SHP77 (cell line): ENCODE measurements at places on chromosomes 4 and X.

GRCh38 chr4:90124276-90124675 lies 2.9 kb upstream of the CCSER1 start:
- no peak for DNase-seq

DNA sequence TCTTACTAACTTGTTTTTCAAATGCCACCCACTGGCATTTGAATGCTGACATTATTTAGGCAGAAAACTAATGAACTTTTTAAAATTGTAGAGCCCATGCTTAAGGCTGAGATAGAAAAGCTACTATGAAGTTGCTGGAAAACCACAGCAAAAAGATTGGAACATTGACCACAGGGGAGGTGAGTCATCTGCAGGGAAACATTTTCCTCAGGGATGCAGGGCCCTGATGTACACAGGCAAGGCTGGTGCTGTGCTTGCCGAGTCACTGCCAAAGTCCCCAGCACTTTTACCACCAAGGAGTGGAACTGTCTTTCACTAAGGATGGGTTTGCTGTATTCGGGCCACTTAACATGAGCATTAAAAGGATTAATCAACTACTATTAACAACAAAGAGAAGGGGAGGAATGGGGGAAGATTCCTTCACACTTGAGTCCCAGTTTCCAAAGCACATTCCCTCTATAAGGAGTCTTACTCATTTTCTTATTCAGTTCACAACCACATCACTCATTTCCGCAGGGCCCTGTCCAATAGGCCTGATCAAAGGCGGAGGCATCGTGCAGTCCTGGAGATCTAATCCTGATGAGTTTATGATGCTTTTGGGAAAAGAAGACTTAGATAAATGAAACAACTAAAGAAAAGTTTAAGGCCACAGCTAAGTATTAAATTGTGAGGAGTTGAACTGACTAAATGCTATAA lies 202.9 kb upstream of the NPY2R start:
- no peak for DNase-seq

GRCh38 chr4:133151341-133151690 lies 2.2 kb downstream of the PCDH10 start:
- peak; percentile 39 for DNase-seq

GRCh38 chrX:24862343-24862742 lies 153.4 kb downstream of the ARX start:
- DNase-seq = no peak

GRCh38 chr4:122921971-122922876 lies at the start of gene NUDT6:
Gene NUDT6 (minus strand): TSS chr4:122922597. CDS start chr4:122922572, 25 bp downstream.
- peak; percentile 17 for DNase-seq

DNA sequence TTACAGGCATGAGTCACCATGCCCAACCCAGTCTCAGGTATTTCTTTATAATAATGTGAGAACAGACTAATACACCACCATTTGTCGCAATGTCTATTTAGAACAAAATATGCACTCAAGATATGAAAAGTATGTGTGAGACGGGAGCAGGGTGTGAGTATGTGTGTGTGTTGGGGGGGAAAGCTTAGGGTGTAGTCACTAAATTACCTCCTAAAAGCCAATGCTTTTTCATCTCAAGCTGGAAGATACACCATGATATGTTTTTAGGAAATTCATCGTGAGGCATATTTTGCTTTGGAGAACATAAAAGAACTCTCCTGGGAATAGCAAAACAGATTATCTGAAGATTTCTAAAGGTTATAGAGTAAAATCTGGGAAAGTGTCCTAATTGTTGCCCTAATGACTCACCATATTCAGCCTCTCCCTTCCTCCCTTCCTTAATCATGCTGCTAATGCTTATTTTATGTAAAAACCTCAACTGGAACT lies 262.7 kb downstream of the PDHA2 start:
- no peak for DNase-seq

DNA sequence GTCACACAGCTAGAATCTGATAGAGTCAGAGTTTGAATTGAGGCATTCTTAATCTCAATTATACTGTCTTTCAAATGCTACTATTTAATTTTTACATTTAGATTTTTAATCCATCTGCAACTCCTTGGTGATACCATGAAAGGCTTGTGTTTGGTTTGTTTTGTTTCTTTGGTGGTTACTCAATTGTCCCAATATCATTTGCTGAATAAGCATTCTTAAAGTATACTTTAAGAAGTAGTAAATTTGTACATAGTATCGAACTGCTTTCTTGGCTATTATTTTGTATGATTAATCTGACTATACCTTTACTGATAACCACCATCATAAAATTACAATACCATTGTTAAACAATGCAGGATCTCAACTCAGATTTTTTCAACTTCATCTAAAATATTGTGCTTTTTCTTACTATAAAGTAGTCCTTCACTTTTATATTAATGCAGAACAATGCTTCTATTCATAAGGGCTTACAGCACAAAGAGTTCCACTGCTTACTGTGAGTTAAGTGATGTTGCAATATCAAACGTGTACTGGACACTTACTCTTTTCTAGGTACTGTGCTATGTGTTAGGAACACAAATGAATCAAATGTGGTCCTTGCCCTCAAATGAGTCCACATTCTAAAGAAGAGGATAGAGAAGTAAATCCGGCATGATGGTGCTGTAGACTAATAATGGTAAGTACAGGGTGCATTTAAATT lies 111.2 kb upstream of the GRIA3 start:
- no peak for DNase-seq

- DNase-seq = no peak
These were observed 22.6 kb downstream of the LAMP2 start for GRCh38 chrX:120446498-120446897.

DNA sequence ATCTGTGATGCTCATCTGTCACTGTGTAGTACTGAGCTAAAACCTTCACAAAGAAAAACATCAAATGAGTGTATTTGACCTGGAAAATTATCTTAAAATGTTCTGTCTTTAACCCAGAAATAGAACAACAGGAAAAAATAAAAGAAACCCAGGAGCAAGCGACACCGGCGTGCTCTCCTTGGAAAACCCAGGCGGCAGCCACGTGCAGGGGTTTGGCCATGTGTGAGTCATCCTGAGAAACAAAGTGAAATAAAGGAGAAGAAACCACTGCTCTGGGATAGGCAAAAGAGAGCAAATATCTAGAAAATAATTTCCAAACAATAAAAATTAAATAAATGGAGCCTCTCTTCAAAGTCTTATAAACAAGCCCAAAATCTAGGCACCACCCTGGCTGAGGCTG lies 20.0 kb upstream of the TMEM128 start:
- DNase-seq = no peak

DNA sequence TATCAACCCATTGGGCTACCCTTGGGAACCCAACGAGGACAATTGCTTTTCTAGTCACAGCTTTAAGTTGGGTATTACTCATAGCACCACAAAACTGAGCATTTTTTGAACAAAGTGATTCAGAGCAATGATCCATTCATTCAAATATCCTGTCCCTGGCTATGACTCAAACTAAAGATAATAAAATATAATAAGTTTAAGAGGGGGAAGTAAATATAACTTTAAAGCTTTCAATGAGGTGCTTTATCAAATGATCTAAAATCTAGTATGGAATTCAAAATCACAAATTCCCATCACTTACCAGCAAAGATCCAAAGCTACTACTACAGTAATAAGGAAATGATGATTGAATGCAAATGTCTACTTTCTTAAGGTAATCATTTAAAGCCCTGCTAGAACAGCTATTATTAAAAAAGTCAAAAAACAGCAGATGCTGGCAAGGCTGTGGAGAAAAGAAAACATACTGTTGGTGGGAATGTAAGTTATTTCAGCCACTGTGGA lies 39.8 kb upstream of the S100G start:
- DNase-seq = no peak

DNA sequence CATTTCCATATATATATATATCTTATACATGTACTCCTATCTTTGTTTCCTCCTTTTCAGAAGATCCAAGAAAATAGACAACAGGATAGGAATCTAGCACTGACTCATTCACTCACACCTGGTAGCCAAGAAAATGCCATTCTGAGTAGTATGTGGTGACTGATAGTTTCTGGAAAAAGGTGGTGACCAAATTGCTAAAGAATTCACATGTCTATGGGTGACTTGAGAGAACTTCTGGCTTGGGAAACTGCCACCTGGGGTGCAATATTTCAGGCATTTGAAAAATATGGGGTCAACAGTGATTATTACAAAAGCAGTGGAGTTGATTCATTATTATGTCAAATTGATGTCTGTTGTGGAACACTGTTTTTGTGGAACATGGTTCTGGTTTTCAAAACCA lies 605.1 kb downstream of the PCDH18 start:
- DNase-seq = no peak

DNA sequence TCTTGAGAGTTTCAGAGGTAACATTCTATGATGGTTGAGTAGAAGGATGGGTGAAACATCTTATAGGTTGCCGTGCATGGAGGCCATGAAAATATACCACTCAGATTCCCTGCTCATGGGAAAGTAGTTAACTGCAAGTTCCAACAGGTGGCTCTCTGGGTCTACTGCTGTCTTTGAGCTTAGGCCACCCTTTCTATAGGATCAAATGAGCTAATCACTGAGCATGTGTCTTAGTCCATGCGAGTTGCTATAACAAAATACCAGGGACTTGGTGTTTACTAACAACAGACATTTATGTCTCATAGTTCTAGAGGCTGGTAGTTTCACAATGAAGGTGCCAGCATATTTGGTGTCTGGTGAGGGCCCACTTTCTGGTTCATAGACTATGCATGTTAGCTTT lies 144.8 kb upstream of the UNC5C start:
- no peak for DNase-seq

DNA sequence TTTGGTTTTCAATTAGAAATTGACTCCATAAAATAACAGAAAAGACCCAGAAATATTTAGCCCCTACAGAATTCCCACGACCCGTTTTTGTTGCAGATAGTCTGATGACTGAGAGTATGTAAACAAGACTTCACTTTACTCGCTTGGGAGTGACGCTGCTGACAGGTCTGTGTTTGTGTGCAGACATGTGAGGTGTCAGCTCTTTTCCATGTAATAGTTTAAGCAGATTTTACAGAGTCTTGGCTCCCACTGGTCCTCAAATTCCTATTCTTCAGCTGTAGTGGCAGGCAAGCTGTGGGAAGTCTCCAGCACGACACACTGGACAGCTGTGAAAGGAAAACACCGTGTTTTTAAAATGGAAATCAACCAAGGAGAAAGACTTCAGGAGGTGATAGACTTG lies 455.7 kb downstream of the GABRG1 start:
- DNase-seq = no peak

- DNase-seq = no peak
These were observed 156.6 kb upstream of the SCML1 start for GRCh38 chrX:17580539-17581152.

GRCh38 chrX:115173181-115173580 lies 16.0 kb upstream of the RBMXL3 start:
- no peak for DNase-seq

GRCh38 chr4:169089004-169089403 lies 78.9 kb upstream of the CBR4 start:
- DNase-seq = no peak

- no peak for DNase-seq
These were observed 1.8 kb downstream of the MED28 start for GRCh38 chr4:17616283-17616682.

- no peak for DNase-seq
These were observed 307.5 kb upstream of the FAM241A start for GRCh38 chr4:111837761-111838160.

- DNase-seq = no peak
These were observed 481.5 kb downstream of the BCOR start for GRCh38 chrX:39616098-39616729.

GRCh38 chr4:25401066-25401465 lies 24.0 kb downstream of the ANAPC4 start:
- DNase-seq = no peak

GRCh38 chrX:132740316-132741123 lies 217.9 kb downstream of the HS6ST2 start:
- no peak for DNase-seq

- DNase-seq = no peak
These were observed 11.5 kb downstream of the RASGEF1B start for GRCh38 chr4:81460191-81460701.

DNA sequence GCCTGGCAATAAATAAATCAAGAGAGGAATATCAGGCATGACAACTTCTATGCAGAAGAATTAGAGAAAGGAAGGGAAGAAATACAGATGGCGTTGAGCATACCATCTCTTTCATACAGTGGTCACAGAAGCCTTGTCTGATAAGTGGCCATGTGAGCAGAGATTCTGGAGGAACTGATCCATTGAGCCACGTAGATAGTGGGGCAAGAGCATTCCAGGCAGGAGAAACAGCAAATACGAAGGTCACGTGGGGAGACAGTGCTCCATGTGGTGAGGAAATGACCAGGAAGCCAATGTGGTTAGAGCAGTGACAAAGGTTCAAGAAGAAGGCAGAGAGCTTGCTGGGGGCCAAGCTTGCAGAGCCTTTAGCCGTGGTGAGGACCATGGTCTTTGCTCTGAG lies 226.7 kb upstream of the NOCT start:
- DNase-seq = no peak

DNA sequence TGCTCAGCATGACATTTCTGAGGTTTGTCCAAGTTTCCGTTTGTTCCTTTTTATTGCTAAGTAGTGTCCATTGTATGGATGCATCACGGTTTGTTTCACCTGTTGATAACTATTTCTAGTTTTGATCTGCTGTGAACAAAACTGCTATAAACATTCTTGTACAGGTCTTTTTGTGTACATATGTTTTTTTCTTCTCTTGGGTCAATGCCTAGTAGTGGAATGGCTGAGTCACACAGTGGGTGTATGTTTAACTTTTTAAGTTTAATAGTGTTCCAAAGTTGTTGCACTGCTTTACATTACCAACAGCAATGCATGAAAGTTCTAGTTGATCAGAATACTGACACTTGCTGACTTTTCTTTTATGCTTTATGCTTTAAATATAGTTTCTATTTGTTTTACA lies 76.7 kb downstream of the MAOB start:
- no peak for DNase-seq

- no peak for DNase-seq
These were observed 135.2 kb upstream of the MAMLD1 start for GRCh38 chrX:150227873-150228410.

DNA sequence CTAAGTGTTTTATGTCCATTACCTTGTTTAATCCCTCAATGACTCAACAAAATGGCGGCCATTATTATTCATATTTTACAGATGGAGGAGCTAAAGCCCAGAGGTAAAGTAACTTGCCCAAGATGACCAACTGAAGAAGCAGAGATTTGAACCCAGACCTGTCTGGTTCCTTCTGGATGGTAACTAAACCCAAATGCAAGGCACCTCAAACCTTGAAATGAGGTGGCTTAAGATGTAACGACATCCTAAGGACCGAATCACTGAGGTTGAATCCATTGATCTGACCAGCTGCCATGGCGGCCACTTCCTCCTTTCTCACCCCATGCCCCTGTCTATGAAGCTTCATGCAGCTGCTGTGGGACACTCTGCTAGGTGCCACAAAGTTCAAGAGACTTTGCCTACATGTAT lies 932 bp downstream of the TLR10 start:
- no peak for DNase-seq
